ENCODE measurements at places on chromosomes 1 and 21.

DNA sequence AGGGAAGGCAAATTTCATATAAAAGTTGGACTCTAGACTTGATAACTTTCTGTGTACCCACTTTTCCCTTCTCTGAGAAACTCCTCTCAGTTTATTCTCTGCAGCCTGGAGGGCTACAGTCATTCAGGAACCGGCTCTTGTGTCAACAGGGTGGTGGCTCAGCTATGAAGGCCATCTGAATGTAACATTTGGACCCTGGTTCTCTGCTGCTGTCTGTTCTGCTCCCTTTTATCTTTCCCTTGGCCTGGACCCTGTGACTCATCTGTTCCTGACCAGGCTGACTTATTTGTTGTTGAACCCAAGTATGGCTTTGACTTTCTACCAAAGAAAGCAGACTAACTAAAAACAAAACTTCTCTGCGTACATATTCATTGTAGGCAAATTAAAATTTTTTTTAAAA lies 75.4 kb downstream of the CENPF start:
- DNase-seq: no peak

GRCh38 chr1:29974316-29974724 lies 738.0 kb downstream of the PTPRU start:
- DNase-seq: no peak

DNA sequence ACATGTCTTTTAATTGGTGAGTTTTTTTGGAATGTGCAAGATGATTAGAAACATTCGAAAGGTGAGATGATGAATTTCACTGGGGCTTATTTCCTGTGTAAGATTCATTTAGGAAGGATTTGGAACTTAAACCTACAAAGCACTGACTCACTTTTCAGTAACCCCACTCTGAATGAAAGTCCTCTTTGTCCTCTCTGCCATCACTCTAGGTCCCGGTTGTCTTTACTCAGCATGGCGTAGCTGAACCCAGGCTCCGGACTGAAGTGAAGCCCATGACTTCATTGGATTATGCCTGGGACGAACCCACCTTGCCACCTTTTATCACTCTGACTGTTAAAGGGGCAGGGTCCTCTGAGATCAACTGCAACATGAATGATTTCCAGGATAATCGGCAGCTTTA lies 139.4 kb downstream of the VPS13D start:
- no peak for DNase-seq

DNA sequence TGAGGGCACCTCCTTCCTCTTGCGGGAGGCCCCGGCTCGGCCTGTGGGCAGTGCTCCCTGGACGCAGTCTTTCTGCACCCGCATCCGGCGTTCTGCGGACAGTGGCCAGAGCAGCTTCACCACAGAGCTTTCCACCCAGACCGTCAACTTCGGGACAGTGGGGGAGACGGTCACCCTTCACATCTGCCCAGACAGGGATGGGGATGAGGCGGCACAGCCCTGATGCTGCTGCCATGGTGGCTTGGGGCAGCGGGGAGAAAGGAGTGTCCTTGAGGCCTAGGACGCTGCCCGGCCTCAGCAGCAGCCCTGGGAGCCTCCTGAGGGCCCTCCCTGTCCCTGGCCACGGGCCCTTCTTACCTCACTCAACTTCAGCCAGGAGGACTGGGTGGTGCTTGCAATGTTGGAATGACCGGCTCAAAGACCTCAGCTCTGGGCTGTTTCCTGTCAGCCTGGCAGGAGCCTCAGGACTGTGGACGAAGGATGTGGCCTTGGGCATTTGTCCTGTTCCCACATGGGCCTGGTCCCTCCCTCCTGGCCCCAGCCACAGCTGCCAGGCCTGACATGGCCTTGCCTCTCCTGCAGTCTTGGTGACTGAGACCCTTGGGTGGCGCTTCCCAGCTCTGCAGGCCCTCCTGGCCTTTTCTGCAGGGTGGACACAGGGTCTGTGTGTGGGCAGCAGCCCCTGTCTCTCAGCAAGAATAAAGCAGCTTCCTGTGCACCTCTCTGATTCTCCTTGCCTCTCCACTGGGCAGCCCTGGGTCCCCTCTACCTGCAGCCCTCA lies 45.9 kb downstream of the TRIM11 start:
- no peak for DNase-seq

DNA sequence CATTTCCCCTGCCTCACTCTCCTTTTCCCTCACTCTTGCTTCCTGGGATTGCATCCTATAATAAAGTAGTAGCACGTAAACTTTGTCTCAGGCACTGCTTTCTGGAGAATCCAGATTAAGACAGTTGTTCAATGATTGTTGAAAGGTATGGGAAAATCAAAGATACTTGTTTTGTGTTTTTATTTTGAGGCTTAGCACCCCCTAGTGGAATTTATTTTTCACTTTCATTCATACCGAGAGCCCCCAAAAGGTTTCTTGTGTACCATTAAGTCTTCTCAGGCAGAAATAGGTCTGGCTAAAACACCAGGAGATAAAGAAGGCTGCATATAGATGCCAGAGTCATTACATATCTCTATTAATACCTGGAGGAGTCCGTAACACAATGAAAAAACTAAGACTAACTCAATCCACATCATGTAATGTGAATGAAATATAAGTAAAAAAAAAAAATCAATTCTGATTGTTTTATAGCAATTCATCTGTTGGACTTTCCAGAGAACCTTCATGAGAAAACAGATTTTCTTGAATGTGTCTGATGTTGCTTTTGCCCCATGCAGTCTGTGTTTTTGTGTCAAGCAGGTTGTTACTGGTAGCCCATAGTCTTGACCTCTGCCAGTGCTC lies 103.5 kb downstream of the RPE65 start:
- DNase-seq: no peak

GRCh38 chr1:3945222-3945621 lies 45.1 kb upstream of the C1orf174 start:
- DNase-seq: no peak

Data from D721Med (cell line).